Activated gamma-delta T cell (primary cell): ENCODE measurements at places on chromosomes 6 and 20.

GRCh38 chr6:169896826-169897456, 145.5 kb downstream of the ERMARD start:
- no peak for DNase-seq

- DNase-seq = no peak
Observed at GRCh38 chr6:121413879-121414278, 21.6 kb upstream of the GJA1 start.

GRCh38 chr6:13035606-13036005, 292.7 kb downstream of the TBC1D7 start:
- DNase-seq = no peak

DNA sequence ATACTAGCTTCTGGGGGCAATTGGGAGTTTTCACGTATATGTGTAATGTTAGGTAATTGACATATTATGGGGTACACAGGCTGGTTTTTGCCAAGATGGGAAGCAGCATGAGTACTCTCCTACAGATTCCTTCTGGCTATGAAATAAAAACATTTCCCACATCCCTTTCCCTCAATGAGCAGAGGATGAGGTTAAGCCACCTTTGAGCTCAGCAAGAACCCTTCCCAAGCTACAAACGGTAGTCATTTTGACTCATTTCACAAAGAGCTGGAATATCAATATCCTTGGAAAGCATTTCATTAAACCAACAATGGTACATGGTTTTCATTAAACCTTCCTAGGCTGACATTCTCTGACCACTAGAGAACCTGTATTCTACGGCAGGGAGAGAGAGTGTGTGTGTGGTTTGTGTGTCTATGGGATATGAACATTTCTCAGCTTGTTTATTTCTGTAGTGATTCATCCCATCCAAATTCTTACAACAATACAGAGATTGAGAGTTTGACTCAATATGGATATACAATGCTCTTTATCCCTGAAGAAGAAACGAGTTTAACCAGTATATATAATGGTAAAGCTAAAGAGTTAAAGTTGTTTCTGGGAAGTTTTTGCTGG, 119.5 kb downstream of the ARHGAP18 start:
- DNase-seq = no peak

- no peak for DNase-seq
Observed at GRCh38 chr6:28802417-28803336, 121.1 kb downstream of the TRIM27 start.

- DNase-seq = no peak
Observed at GRCh38 chr20:35714127-35714526, 14.9 kb downstream of the ROMO1 start.

DNA sequence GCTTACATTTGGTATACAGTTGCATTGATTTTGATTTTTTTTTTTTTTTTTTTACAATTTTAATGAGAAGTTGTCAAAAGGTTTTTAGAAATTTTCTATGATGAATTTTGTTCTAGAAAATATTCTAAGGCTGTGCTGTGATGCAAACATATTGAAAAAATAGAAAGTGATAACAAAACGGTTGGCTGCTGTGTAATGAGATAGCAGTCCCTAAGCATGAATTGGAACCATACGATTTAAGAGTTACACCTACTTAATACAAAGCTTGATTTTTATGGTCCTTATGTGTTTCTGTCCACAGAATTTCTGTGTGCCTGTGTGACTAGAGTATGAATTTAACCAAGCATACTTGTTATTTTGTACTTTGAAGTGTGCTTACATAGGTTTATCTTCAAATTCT, 12.1 kb downstream of the HIVEP1 start:
- no peak for DNase-seq

DNA sequence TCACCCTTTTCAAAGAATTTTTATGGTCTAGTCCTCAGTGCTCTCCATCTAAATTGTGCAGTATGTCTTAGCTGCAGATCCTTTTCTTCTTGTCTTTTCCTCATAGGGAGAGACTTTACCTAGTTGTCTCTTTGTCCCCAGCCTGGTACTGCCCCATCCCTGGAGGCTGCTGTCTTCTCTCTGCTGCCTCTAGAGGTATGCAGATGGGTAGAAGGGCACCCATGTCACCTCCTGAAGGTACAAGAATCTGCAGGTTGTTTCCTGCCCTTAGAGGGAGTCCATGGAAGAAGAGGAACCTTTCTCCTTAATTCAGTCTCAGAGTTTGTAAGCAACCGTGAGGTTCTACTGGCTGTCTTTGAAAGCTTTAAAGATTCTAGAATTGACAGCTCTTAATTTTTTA, 39.1 kb downstream of the MCM8 start:
- no peak for DNase-seq

- DNase-seq = no peak
Observed at GRCh38 chr6:27448456-27448855, 24.4 kb downstream of the ZNF184 start.

DNA sequence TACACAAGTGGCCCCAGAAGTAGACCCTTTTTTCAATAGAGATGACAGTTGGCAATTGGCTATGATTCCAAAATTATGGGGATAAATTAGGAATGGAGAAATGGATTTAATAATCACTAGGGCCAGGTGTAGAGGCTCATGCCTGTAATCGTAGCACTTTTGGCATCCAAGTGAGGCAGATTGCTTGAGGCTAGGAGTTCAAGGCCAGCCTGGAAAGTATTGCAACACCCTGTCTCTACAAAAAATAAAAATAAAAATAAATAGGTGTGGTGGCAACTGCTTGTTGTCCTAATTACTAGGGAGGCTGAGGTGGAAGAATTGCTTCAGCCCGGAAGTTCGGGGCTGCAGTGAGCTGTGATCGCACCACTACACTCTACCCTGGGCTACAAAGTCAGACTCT, 60.0 kb downstream of the BMP2 start:
- no peak for DNase-seq

GRCh38 chr20:298776-299391, 1.5 kb downstream of the ZCCHC3 start:
- no peak for DNase-seq

- DNase-seq = no peak
Observed at GRCh38 chr6:166058064-166058739, 109.4 kb downstream of the TBXT start.

DNA sequence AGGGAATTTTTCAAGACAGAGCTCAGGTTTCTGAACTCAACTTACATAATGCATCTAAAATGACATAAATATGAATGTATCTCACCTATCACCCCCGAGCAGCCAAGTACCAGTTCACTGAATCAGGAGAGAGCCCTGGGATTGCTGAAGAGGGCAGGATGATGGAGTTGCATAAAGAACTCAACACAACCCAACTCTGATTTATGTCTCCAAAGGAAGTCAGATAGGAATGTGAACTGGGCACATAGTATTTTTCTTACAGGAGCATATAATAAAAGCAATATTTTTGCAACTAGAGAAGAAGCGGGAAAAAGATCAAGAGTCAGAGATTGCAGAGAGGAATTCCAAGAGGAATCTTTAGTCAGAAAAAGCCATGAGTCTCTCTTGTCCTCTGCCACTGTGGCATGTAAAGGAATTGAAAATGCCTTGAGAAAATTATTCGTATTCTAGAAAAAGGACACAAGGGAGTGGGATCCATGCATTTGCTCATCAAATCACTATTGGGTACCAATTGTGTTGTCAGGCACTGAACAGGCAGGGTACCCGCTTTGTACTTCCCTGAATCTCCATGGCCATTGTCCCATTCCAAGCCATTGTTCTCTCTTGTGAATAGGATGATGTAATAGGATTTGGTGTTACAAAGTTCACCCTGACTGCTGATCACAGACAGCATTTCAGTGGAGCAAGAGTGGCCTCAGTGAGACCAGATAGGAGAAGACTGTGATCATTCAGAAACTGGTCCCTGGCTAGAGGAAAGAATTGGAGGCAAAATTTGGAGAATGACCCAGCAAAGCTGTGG, 16.3 kb downstream of the RIN2 start:
- DNase-seq = no peak

DNA sequence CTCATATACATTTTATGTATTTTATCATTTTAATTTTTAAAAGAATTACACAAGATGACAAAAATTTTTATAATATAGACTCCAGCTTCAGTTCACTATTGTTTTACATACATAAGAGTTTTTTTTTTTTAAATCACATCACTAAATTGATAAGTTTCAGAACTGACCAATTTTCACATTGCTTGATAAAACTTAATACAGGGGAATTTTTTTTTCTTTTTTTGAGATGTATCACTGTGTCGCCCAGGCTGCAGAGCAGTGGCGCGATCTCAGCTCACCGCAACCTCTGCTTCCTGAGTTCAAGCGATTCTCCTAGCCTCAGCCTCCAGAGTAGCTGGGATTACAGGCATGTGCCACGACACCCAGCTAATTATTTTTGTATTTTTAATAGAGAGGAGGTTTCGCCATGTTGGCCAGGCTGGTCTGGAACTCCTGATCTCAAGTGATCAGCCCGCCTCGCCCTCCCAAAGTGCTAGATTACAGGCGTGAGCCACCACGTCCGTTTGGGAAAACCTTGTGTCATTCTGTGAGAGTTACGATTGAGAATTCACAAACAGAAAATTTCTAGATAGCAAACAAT, 36.6 kb upstream of the BTN3A2 start:
- no peak for DNase-seq

- DNase-seq = no peak
Observed at GRCh38 chr20:43341511-43341910, 116.2 kb upstream of the SRSF6 start.

- no peak for DNase-seq
Observed at GRCh38 chr20:14383335-14383734, 45.9 kb upstream of the FLRT3 start.

- no peak for DNase-seq
Observed at GRCh38 chr20:24877652-24878051, 71.4 kb upstream of the CST7 start.

GRCh38 chr6:157954150-157955117, 27.2 kb upstream of the SYNJ2 start:
- DNase-seq = no peak

DNA sequence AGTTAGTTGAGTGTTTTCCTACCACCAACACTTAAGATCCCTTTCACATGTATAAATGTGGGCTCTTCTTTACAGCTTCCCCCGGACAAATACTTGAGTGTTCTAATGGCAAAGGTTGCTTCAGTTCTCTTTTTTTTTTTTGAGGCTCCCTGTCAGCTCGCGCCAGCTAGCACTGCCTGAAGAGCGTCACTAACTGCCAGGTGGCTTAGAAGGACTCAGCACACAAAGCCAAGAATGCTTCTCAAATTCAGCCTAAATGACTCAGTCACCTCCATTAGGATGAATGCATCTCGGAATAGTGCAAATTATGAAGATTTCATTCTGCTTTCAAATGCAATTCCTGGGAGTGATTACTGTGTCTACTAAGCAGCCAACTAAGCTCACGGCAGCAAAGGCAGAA, 150.7 kb upstream of the BTBD3 start:
- no peak for DNase-seq

GRCh38 chr6:2054516-2055067, 190.8 kb downstream of the GMDS start:
- no peak for DNase-seq

DNA sequence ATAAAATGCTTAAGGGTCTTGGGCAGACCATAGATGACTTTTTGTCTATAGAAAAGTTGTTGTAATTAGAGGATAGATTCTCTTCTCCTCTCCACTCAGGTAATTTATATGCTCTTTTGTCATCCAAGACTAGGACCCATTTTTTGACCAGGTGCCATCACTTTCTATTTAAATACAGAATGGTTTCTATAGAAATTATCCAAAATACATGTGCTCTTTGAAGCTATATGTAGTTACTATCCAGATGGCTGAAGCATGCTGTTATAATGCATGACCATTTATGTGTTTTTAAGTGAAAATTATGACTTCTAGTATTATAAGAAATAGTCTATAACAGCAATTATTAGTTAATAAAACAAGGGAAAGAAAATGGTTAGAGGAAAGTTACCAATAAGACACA, 3.0 kb upstream of the MLIP start:
- no peak for DNase-seq

DNA sequence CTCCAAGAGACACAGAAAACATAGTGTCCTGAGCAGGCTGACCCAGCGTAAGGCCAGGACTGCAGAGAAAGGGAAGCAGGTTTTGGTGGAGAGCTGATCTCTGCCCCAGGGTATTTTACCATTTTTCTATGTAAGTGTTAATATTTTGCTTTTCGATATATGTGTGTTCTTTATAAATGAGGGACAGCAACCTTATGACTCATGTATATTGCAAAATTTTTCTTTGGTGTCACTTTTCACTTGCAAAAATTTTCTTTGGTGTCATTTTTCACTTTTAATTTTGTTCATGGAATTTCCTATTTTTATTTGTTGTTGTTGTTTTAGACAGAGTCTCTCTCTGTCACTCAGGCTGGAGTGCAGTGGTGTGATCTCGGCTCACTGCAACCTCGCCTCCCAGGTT, 34.6 kb upstream of the PXDC1 start:
- no peak for DNase-seq

DNA sequence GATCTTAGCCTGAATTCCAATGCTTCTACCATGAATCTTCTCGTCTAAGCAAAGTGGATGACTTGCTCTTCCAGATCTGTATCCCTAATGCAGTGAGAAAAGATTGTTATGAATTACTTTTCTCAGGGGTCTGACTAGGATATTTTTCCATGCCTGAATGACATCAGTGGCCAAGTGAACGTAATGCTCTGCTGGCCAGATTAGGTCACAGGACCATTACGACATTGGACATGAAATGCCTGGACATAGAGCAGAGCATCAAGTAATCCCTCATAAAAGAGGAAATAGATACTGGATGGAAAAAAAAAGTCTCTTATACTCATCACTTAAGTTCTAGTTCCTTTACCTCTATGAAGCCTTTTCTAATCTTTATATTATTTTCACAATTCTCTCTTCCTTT, 12.1 kb upstream of the THEMIS start:
- no peak for DNase-seq

GRCh38 chr20:53664121-53664520, 70.5 kb upstream of the ZNF217 start:
- no peak for DNase-seq

DNA sequence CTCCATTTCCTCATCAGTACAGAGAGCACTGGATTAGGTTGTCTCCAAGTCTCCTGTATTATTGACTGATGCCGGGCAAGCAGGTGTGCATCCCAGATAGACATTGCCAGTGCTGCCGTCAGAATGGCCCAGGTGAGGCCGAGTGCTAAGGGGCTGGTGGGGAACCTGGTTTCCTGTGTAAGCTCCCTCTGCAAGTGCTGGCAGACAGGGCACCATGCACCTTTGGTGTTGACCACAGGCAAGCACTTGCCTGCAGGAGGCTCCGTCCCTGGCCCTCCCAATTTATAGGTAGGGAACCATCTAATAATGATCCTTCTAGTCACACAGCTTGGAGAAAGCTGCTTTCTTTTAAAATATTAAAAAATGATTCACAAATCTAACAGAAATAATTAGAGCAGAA, 747 bp downstream of the GABRR1 start:
- DNase-seq = no peak

GRCh38 chr20:17966432-17967310, 1.9 kb downstream of the SNX5 start:
- DNase-seq = no peak

GRCh38 chr20:60246751-60247150, 288.5 kb downstream of the CDH26 start:
- DNase-seq = no peak
